ENCODE measurements at places on chromosomes 16 and 17.
A peak's percentile ranks its signal among the peaks of the same experiment; 100 is the strongest.

DNA sequence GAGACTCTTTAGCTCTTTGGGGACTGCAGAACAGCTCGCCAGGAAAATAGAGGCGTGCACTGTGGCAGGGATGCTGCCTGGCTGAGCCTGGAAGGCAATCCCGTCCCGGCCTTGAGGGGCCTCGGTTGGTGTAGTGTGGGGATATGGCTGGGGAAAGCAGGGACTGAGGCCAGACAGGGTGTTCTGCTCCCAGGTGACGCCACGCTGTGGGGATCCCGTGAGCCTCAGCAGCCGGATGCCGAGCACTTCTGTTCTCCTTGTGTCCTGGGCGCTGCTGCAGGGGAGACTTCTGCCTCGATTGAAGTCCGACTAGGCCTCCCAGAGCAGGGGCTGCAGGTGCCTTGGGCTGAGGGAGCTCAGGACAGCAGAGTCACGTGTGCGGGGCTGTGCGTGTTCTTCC is 72.6 kb downstream of the BANP start:
- no peak for DNase-seq

DNA sequence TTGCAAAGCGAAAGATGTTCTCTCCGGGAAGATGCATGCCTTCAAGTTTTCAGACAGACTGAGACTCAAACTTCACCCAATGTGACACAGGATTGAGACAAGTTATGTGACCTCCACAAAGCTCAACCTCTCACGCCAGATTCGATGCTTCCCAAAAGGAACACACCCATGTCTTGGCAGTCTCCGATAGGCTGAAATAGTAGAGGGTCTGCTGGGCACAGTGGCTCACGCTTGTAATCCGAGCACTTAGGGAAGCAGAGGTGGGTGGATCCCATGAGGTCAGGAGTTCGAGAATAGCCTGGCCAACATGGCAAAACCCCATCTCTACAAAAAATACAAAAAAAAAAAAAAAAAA is 22.1 kb downstream of the ZFHX3 start:
- DNase-seq: no peak

DNA sequence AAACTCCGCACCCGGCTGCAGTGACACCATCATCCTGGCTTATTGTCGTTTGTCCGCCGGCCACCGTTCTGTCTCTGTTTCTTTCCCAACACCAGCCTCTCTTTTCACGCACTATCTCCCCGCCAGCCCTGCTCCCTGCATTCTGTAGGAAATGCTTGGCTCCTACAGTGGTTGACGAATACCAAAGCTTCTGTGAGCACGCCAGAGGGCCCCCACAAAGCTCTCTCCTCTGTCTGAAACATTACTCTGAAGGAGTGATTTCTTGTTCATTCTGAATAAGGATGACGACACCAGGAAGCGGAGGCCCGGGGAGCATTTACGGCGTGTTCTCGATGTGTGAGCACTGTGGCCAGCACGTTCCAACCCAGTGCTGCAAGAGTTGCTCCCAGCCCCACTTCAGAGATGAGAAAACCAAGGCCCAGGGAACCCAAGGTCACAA is 58.8 kb downstream of the ADCY9 start:
- no peak for DNase-seq

DNA sequence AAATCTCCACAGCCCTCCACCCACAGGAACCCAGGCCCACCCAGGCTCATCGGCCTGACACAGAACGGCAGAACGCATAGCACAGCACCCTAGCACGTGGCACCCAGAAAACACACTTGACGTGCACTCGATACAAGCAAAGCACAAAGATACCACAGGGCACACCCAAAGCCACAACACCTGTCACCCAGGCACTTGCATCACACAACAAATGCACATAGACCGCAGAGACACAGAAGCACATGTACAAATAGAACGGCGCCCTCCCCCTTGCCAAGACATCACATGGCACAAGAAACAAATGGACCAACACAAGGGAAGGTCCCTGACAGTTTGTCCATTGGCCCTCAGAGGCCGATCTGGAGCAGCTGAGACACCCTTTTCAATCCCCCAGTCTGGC is 147.7 kb upstream of the WSCD1 start:
- no peak for DNase-seq

DNA sequence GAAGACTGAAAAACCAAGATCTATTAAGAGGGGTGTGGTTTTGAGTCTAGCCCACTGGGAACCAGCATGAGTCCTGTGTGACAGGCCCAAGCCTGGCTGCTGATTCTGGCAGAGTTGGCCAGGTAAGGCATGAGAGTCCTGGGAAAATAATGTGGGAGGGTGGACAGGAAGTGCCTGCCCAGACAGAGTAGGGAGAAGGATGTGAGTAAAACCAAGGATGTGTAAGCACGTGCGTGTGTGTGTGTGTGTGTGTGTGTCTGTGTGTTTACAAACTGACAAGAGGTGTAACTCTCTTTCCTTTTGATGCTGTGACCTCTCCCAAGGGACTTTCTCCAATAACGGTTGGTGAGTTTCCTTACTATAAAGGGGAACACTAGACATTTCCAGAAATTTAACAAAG is 15.6 kb upstream of the TEX2 start:
- DNase-seq: peak; percentile 85

GRCh38 chr17:76683921-76684745 is 26.6 kb downstream of the MXRA7 start:
- DNase-seq: no peak

DNA sequence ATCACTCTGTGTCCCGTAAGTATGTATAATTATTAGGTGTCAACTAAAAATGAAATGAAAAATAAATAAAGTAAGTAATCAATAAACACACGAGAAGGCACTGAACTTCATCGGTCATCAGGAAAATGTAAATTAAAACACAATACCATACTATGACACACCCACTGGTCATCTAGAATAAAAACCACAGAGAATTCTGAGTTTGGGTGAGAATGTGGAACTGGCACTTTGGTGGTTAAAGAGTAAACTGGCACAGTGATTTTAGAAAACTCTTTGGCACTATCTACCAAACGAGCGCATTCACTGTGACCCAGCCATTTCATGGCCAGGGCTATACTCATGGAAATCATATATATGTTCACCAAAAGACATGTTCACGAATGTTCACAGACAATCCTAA is 98.2 kb downstream of the HS3ST3A1 start:
- no peak for DNase-seq

DNA sequence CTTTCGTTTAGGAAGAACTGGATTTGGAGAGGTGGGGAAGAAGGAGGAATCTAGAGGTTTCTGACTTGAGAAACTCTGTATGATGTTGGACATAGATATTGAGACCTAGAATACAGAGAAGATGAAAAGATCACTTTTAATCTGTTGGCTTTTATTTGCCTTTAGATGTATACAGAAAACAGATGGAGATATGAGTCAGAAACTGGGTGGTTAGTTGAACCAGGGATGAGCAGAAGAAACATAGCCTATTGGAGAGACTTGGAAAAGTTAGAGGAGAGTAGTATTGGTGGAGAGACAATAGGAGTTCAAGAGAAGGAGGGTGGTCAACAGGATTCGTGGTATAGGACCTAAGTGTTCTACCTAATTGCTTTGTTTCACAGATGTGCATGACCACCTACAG is 5.1 kb downstream of the PHAF1 start:
- DNase-seq: no peak

- no peak for DNase-seq
These were observed 134.7 kb downstream of the PITPNC1 start for GRCh38 chr17:67511804-67512203.

DNA sequence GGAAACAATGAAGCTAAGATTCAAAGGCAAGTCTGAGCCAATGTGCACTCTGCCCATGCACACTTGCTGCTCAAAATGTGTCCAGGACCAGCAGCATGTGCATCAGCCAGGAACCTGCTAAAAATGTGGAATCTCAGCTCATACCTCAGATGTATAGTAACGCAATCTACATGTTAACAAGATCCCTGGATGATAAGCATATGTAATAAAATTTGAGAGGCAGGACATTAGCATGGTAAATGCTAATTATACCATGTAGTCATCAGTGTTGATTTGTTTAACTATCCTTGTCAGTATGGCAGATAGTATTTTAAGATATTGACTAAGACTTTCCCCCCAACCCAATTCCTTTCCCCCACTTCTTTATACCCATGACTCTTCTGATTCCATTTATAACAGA is 379.6 kb downstream of the TOX3 start:
- DNase-seq: no peak

DNA sequence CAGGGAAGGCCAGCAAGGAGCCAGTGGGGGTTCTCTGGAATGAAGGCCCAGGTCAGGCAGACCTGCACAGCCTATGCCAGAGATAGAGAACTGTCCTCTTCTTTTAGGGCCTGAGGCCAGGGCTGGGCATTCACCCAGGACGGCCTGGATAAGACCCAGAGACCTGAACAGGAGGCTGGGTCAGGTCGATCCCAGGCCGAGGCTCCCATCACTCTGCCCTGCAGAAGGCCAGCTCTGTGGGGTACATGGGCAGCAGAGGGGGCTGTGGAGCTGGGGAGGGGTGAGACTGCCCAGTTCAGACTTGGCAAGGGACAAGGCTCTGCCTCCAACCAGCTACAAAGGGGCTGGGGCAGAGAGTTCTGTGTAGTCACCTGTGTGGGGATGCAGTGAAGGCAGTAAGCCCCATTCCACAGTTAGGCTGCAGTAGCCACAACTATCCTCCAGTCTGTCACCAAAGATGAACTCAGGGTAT is 14.6 kb downstream of the HSD11B2 start:
- DNase-seq: no peak

- DNase-seq: no peak
These were observed 3.4 kb downstream of the MKS1 start for GRCh38 chr17:58215685-58216084.

- no peak for DNase-seq
These were observed 519.8 kb downstream of the TMEM114 start for GRCh38 chr16:8070506-8070905.

- no peak for DNase-seq
These were observed 482 bp downstream of the DCTPP1 start for GRCh38 chr16:30429418-30429677.

DNA sequence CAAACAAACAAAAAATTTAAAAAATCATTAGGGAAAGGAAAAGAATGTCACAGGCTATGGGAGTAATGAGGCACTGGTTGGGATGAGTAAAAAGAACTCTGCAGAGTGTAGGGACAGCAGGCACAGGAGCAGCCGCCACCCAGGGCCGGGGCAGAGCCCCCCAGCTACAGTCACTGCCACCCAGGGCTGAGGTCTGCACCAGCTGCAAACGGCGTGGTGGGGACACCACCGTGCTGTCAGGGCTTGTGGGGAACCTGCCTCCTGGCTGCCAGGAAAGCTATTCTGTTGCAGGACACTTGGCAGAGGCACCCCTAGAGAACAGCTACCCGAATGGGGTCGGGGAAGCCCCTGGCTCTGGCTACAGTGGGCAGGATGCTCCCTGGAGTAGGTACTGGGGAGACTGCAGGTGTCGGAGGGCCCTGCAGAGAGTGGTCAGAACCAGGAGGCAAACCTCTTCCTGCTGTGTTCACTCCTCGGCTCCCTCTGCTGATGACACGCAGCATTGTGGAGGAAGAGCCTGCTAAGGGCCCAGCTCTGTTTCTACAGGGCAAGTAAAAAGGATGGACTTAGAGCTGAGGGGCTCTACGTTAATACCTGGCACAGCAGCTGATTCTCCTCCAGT is 32.3 kb upstream of the CAPN15 start:
- peak; percentile 51 for DNase-seq

DNA sequence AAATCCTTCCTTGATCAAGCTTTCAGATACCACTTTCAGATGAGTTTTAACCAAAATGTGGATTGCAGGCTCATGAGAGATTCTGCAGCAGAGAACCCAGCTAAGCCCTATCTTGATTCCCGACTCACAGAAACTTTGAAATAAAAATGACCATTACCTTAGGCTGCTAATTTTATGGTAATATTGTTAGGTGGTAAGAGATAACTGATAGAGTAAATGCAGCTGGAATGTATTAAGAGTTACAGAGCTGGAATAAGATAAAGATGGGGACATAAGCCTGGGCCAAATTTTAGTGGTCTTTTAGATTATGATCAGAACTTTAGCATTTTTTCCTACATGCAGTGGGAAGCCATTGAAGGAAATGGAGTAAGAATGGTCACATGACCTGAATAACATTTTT is 1074.0 kb downstream of the CDH11 start:
- no peak for DNase-seq

GRCh38 chr17:13420418-13420826 is 181.3 kb downstream of the HS3ST3A1 start:
- no peak for DNase-seq

DNA sequence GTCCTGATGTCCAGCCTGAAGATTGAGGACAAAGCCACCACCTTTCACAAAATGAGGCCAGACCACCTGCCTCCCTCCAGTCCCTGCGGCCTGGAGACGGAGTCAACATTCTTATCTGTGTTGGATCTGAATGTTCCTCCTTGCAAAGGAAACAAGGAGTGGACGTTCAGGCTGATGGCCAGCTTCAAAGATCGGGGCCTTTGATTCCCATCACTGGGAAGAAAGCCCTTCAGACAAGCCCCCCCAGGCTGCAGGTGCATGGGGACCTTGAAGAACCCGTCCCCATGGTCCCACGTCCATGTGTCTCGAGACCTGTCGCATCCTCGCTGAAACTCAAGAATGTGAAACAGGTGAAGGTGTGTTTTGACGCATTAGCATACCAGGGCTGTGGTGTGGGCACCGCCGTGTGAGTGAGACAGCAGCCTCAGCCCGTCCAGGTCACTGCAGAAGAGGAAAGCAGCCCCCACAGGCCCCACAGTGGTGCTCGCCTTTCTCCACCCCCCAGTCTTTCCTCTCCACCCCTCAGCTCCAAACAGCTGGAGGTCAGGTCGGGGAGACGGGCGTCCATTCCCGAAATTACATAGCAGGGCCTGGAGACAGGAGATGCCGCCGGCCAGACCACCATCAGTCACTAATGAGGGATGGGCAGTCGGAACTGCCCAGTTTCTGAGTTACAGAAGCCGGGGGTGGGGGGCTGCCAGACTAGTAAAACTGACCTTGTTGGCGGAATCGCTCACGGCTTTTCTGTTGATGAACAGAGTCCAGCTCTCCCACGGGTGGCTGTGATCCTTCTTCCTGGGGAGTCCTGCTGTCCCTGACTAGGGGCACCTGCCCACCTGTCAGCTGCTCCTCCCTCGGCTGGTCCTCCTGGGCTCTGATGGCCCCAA is 877 bp upstream of the CSNK1D start:
- no peak for DNase-seq

GRCh38 chr16:78984887-78985464 is 615.6 kb downstream of the MAF start:
- peak; percentile 22 for DNase-seq

- no peak for DNase-seq
These were observed 6.9 kb upstream of the GJD3 start for GRCh38 chr17:40371261-40371929.

Measured in kidney capillary endothelial cell (primary cell).